ENCODE measurements at places on chromosomes 1 and 21.

DNA sequence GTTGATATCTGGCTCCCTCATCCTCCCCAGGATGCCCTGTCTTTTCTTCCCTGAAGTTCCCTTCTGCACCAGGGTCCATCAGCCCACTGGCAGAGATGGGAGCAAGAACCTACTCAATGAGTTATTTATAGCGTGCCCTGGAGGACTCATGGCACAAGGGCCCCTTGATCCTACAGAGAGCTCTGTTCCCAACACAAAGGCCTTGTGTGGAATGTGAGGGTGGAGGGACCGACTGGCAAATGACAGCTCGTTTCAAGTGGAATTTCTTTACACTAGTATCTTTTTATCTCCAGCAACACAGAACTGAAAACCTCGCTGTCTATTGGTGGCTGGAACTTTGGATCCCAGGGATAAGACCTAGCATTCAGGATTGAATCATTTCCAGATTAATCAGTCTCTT is 22.4 kb downstream of the CHI3L2 start:
- DNase-seq: no peak

- DNase-seq: no peak
These were observed 53.0 kb downstream of the HLCS start for GRCh38 chr21:36913247-36914169.

DNA sequence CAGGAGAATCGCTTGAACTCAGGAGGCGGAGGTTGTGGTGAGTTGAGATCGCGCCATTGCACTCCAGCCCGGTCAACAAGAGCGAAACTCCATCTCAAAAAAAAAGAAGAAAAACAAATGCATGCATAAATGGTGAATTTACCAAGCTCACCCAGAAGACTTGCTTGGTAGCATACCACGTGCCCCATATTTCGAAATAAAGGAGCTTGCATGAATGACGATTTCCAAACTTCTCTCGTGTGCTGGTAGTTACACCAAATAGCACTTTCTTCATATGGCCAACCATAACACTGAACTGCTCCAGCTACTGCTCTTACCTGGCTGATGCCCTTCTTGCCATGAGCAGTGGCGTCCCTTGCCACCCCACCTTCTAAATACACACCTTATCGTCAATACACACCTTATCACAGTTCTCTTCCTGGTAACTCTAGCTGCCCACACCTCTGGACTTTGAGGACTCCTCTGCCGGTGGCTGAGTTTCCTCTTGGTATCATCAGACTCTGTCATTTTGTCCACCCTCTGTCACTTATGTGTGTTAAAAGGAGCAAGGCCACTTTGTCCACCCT is 2.8 kb downstream of the DOP1B start:
- no peak for DNase-seq

GRCh38 chr1:5637171-5637570 is 355.1 kb downstream of the NPHP4 start:
- DNase-seq: no peak

DNA sequence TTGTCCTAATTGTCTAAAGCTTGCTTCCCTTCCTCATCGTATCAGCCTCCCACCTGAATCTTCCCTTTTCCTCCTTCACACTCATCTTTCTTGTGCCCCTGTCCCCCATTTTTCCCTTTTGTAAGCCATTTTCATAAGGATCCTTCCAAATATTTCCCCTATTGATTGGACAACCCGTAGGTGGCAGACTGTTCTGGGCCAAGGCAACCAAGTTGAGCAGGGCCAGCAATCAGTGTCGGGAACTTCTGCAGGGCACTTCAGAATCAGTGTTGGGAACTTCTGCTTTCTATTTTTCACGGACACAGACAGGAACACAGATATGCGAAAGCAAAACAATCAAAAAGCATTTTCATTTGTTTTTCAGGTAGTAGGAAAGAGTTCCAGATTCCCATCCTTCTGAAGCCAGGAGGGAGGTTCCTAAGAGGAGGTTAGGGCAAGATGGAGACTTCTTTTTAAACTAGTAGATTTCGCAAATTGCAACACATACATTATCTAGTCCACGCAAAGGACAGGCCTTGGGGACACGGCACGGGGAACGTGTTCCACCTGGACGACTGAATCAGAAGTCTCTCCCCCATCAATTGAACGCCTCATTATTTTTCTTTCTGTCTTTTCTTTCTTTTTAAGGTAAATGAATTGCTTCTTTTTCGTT is 691 bp upstream of the MPZL1 start:
- DNase-seq: no peak

GRCh38 chr1:61568460-61569302 is 156.3 kb downstream of the TM2D1 start:
- no peak for DNase-seq

GRCh38 chr1:67393737-67394136 is 36.5 kb downstream of the SERBP1 start:
- no peak for DNase-seq

DNA sequence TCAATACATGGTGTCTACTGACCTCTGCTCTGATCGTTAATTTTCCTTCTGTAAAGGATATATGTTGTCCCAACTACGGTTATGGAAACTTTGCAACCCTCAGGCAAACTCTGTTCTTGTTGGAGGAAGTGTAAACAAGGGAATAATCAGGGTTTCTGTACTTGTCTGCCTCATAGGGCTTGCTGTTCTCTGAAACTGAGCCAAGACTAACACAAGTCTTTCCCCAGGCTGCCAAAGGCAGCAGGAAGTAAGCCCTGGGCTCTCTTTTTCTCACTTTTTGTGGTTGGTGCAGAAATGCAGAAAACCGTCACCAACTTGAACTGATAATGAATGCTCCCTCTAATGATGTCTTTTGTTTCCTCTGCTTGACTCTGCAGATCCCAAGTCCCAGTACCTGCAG is 7.6 kb downstream of the CYP4X1 start:
- no peak for DNase-seq

GRCh38 chr1:44500181-44501046 is 95.4 kb downstream of the RNF220 start:
- DNase-seq: no peak

- no peak for DNase-seq
These were observed 728.6 kb upstream of the ADGRL2 start for GRCh38 chr1:81071969-81072753.

- no peak for DNase-seq
These were observed 9.1 kb upstream of the HEYL start for GRCh38 chr1:39648496-39648895.

DNA sequence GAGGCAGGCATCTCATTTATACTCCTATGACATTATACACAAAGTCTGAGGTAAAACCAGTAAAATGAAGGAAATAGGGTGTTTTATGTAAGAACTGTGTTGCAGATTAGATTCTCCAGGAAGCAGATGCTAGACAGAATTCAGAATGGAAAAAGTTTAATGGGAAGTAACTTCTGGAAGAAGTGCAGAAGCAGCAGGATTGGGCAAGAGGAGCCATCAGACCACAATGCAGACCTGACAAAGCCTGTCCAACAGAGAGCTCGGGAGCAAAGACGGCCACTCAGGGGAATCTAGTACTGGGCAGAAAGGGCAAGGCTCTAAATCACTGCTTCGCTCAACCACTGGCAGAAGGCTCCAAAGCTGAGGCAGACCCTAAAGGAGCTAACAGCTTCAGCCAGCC is 33.7 kb downstream of the FBXO42 start:
- DNase-seq: no peak

DNA sequence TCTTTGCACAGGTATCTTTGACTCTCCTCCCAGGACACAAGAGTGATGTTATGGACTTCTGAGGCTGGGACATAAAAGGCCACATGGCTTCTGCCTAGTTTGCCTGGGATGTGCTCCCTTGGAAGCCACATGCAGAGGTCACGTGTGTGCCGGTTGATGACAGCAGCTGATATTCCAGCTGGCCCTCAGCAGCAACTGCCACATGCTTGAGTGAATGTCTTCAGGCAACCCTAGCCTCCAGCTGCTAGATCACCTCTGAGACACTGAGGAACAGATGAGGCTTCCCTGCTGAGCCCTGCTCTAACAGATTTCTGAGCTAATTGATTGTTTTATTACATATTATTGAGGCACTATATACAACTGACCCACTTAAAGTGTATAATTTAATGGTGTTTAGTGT is 11.6 kb upstream of the AKR7A3 start:
- DNase-seq: no peak

- peak; percentile 44 for DNase-seq
These were observed 12.2 kb upstream of the IL10 start for GRCh38 chr1:206784471-206784903.

- DNase-seq: no peak
These were observed 100.4 kb downstream of the GALNT2 start for GRCh38 chr1:230167419-230167852.

DNA sequence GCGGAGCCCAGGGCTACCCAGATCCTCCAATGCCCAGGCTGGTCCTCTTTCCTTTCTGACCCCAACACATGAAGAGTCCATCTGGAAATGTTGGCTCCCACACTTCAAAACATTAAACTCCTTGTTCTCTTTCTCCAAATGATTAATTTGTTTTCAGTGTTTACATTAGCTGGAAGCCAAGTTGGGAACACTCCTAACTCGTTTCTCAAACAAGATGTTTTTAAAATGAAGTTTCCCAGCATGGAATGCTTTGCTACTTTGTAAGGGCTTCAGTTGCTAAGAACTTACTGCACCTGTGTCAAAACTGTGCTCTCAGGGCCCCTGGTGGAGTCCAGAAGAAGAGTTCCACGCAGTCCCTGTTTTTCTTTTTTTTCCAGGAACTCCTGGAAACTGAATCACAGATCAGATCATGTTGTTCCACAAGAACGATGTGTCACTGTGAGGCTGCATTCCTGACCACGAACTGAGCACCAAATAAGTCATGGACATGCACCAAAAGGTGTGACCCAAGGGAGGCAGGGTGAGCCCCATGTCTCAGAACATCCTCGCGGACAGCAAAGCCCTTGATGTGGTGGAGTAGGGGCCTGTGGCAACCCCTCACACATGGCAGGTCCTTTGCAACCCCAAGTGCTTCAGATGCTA is 257.3 kb downstream of the KCNJ6 start:
- no peak for DNase-seq

DNA sequence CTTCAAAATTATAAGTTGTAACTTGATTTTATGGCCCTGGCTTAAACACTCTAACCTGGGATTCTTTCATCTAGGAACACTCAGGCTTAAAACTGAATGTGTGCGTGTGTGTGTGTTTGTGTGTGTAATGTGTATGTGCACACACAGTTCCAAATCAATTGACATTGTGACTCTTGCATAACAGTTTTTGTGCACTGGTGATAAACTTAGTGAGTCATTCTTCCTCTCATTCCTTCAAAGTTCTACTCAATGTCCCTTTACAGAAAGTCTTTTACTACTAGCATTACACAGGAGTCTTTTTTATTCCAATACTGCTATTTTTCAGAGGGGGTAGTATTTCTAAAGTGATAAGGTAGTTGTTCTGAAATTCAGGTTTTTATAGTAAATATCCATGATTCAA is 943.6 kb downstream of the KCNT2 start:
- DNase-seq: no peak

- DNase-seq: no peak
These were observed 39.7 kb downstream of the RIPK4 start for GRCh38 chr21:41726970-41727783.

DNA sequence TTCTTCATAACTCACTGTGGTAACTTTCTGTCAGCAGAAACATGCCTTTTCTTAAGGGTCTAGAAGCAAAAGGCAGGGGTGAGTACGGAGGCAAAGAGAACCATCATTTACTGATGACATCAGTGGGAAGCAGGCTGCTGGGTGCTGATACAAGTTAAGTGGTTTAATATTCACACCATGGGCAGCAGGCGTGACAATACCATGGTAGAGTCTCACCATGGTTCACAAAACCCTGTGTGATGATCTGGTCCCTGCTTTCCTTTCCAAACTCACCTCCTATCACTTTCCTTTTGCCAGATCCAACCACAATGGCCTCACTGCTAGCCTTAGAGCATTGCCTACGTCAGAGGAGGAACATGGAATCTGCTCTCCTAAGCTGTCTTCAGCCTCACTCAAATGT is 8.7 kb downstream of the MAB21L3 start:
- DNase-seq: no peak

DNA sequence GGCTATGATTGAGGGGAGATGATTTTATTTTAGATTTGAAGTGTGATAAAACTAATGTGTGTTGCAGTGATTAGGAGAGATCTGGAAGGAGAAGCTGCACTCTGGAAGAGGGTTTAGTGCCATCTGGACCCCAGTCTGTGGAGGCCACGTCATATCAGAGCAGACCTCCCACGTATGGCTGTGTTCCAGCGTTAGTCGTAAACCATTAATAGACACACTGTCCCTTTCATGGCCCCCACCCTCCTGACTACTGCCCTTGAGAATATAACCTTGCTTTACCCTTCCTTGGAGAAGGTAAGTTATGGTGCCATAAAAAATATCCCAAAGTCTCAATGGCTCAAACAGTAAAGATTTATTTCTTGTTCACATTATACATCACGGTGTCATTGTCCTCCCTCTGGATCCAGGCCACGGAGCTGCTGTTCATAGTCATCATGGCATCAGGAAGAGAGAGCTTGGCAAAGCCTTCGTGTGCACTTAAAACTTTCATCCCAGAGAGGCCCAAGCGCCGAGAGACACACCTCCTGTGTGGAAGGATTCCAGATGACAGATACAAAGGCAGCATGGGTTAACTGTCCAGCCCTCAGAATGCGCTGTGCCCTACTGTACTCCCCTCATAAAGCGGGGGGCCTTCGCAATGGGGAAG is 33.2 kb downstream of the RHOU start:
- no peak for DNase-seq

GRCh38 chr1:39845569-39846566 is 37.4 kb downstream of the TRIT1 start:
- peak; percentile 27 for DNase-seq

Data from stimulated activated CD8-positive, alpha-beta memory T cell treated with anti-CD3 and anti-CD28 coated beads, Interleukin-4, amount 100 ng/mL, for 1 hour (primary cell).